AML-193 (cell line): ENCODE measurements at places on chromosomes 7 and 10.

DNA sequence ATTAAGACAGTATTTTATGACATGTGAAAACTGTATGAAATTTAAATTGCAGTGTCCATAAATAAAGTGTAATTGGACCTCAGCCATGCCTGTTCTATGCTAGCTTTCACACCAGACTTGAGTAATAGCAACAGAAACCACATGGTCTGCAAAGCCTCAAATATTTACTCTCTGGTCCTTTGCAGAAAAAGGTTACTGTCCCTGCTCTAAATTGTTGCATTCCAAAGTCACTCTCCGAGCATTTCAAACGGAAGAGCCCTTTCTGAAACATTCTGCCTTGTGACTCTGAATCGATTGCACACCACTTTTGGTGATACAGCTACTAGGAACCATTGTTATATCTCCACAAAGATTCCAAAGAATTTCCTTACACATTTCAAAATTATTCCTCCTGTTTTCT, 81.0 kb upstream of the STK17A start:
- no peak for DNase-seq

- DNase-seq: no peak
Measured at GRCh38 chr7:85022064-85022697, 164.7 kb downstream of the SEMA3D start.

GRCh38 chr10:16392531-16393069, 44.2 kb upstream of the PTER start:
- DNase-seq: no peak

GRCh38 chr7:128974241-128974934, 36.7 kb downstream of the IRF5 start:
- no peak for DNase-seq

GRCh38 chr10:19003341-19003740, 45.3 kb upstream of the MALRD1 start:
- no peak for DNase-seq
